Transverse colon (tissue), 4 donors: ENCODE measurements at places on chromosomes 3 and 15.

- H3K27ac ChIP-seq, result no peak overlapping the region
- H3K27me3 ChIP-seq, result peaks cover 6% of the 10 kb centered on the region
- H3K4me3 ChIP-seq, result no peak overlapping the region
Observed at GRCh38 chr15:77031376-77032050, 36.6 kb downstream of the PSTPIP1 start.

DNA sequence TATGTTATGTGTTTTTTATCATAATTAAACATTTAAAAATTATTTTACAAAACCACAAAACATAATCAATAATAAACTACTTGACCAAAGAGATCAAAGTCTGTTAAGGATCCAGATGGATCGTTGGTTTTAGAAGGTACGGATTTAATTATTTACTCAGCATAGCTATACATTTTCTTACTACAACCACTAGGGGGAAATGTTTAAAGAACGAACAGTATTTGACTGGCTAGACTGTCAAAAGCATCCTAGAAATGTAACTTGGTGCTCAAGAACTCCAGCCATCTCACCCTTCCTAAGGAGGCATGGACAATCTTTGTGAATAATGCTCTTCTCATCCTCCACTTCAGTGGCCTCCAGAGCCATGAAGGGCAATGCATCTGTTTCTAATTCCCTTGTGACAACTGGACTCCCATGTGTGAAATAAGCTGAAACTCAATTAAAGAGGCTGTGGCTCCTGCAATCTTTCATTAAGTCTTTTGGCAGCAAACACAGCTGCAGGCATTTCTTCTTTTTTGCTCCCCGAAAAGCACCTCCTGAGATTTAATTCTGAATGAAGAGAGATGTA is 94.7 kb upstream of the TUSC7 start:
- no peaks in the 10 kb centered on the region for H3K36me3 ChIP-seq
- no peak overlapping the region for H3K27ac ChIP-seq
- no peaks in the 10 kb centered on the region for H3K27me3 ChIP-seq
- no peaks in the 10 kb centered on the region for H3K4me1 ChIP-seq
- no peak overlapping the region for H3K4me3 ChIP-seq

DNA sequence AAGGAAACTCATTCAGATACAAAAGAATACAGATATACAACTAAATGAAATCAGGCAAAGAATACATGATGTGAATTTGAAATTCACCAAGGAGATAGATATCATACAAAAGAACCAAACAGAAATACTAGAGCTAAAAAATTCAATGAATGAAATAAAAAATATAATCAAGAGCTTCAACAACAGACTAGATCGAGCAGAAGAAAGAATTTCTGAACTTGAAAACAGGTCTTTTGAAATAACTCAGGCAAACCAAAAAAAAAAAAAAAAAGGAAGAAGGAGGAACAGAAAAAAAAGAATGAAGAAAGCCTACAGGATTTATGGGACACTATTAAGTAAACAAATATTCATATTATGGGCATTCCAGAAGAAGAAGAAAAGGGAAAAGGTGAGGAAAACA is 137.8 kb downstream of the DMXL2 start:
- no peaks in the 10 kb centered on the region for H3K4me1 ChIP-seq
- H3K27ac ChIP-seq, result no peak overlapping the region
- peaks cover 3% of the 10 kb centered on the region for H3K36me3 ChIP-seq
- H3K4me3 ChIP-seq, result no peak overlapping the region
- no peak for DNase-seq

DNA sequence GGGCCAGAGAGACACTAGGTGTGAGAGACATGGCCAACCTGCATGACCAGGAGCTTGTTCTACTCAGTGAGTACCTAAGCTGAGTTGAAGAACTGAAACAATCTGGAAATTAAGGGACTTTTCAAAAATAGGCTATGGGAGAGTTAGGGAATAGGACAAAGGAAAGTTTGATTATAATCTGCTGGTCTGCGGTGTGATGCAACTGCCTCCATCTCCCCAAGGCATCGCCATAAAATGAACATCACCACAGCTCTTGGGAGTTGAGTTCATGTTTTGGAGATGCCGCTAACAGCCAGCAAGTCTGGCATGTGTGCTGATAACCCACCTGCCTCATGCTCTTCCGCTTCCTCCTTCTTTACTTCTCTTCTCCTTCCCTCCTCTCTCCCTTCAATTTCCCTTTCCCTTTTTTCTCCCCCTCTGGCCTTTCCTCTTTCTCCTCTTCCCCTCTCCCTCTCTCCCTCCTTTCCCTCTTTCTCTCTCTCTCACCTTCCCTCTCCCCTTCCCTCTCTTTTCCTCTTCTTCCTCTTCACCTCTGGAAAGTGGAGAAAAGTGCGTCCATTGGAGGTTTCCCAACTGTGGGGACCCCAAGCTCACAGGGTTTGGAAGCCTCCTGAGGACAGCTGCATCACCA is 39.1 kb upstream of the GLCE start:
- no peak overlapping the region for H3K4me3 ChIP-seq
- peaks cover 11% of the 10 kb centered on the region for H3K27me3 ChIP-seq
- DNase-seq, result no peak
- H3K36me3 ChIP-seq, result no peaks in the 10 kb centered on the region
- no peaks in the 10 kb centered on the region for H3K4me1 ChIP-seq

DNA sequence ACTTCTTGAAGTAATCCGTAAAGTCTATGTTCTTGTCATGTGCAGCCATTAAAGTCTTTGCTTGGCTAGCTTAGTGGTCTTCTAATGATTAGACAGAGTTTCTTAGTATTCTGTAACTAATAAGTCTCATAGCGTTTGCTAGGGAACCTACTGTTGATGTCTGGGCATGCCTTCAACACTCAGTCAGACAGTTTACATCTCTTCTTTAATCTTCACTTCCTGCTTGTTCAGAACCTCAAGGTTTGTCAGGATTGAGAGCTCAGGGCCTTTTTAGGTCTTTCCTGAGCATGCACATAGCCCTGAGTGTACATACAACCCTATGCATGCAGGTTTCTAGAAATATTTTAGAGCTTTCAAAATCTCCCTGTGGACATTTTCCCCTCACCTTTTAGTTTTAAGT is 426.3 kb downstream of the AGBL1 start:
- H3K4me3 ChIP-seq, result no peak overlapping the region
- no peaks in the 10 kb centered on the region for H3K4me1 ChIP-seq
- H3K27me3 ChIP-seq, result no peaks in the 10 kb centered on the region
- no peak overlapping the region for H3K27ac ChIP-seq

DNA sequence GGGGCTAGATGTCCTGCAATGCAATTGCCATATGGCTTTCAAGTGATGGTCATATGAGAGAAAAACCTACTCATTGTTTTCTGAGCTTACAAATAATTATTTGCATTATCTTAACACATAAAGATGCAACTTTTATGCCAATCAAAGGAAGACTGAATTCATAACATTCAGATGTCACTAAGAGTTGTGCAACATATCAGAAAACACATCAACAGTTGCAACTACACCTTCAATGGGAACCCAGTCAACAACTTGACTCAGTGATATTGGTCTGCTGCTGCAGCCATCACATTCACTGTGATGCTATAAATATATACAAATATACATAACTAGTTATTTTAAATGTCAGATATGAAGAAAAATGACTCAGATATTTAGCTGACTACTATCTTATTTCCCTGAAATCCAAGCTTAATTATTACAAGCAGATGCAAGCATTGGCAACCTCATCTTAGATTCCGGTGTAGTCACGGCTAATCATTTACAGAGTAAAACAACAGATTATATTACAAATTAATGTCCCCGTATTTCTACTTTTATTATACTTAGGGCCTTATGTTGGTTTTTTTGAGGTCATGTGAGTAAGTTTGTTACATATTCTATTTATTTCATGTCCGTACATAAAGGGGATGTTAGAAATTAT is 23.7 kb downstream of the CNTN3 start:
- no peak overlapping the region for H3K4me3 ChIP-seq
- no peaks in the 10 kb centered on the region for H3K4me1 ChIP-seq
- no peaks in the 10 kb centered on the region for H3K27me3 ChIP-seq
- H3K27ac ChIP-seq, result no peak overlapping the region
- H3K36me3 ChIP-seq, result no peaks in the 10 kb centered on the region

- H3K4me3 ChIP-seq, result no peak overlapping the region
- no peaks in the 10 kb centered on the region for H3K36me3 ChIP-seq
- H3K27me3 ChIP-seq, result no peaks in the 10 kb centered on the region
Observed at GRCh38 chr15:68695061-68695595, 116.3 kb downstream of the CORO2B start.

DNA sequence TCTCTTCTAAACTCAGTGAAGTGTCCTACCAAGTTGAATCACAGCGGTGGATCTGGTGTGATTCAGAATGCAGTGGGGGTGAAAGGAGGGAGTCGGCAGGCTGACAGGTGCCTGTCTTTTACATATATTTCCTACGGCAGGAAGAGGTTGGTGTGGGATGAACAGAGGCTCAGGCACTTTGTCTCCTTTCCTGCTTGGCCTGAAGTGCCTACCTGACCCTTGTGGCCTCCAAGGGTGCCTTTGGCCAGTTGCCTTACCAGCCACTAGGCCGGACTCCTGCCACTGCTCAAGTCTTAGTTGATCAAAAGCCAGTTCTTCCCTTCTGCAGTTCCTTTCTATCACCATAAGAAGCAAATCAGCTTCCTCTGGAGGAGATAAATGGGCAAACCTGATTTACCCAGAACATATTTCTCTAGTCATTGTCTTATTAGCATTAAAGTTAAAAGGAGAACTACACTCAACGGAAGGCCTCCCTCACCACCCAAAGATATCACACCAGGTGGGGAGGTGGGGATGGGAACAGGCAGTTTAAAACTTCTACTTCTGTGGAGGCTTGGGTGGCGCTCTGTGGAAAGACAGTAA is 52.1 kb downstream of the CRTC3 start:
- H3K4me1 ChIP-seq, result peaks cover 3% of the 10 kb centered on the region
- no peaks in the 10 kb centered on the region for H3K27me3 ChIP-seq
- H3K36me3 ChIP-seq, result no peaks in the 10 kb centered on the region
- no peak for DNase-seq
- H3K4me3 ChIP-seq, result no peak overlapping the region
- no peak overlapping the region for H3K27ac ChIP-seq

DNA sequence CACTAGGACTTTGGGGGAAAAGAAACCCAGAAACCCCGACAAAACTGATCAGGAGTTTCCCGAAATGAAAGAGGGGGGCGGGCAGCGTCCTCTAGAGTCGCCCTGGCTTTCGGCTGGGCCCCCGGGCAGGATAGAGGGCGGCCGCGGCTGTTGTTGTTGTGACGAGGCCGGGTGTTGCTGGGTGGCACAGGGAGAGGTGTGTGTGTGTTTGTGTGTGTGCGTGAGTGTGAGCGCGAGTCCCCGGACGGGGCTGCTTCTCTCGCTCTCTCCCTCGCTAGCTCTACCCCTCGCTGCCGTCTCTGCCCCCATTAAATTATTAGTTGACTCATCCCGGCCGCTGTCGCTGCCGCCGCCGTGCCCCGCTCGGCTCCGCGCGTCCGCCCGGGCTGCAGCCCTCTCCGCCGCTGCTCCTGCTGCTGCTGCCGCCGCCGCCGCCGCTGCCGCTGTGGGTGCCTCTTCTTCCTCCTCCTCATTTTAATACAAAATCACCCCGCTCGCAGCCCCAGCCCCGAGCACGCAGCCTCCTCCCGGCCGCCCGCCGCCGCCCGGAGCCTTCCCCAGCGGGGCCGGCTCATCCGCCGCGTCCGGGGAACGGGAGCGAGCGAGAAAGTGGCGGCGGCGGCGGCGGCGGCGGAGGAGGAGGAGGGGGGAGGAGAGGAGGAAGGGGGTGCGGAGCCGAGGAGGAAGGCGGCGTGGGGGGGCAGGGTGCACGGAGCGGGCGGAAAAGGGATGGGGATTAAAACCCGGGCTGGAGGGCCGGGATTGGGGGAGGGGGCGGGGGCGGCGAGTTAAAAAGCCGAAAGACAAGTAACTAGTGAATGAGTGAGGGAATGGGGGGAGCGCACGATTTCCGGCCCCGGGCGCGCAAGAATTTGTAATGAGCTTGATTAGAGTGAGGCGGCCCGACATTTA is at the start of gene SATB1:
TSS of gene SATB1 (minus strand) at position 611 of the 912 bp plus-strand sequence. CDS start 4,372 bp downstream, outside the sequence.
- no peaks in the 10 kb centered on the region for H3K36me3 ChIP-seq
- H3K27ac ChIP-seq, result peak within 1 kb of the TSS; percentile 93
- peak; percentile 87 for DNase-seq
- peaks cover 45% of the 10 kb centered on the region for H3K4me1 ChIP-seq

DNA sequence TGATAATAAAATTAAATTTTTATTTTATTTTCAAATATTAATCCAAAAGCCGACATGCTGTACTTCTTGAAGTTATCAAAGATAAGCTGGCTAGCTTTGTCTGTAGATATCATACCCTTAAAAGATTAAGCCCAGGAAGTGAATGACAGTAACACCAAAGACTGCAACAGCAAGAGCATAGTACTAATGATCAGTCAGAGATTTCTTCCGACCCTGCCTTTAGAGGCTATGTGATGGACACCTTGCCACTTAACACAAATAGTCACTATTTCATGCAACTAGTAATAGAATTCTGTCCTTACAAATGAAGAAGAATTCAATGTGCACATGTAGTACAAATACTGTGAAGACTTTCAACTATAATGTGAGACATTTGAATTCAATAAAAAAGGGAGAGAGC is 9.3 kb upstream of the MBNL1 start:
- H3K4me1 ChIP-seq, result peaks cover 54% of the 10 kb centered on the region
- H3K4me3 ChIP-seq, result no peak overlapping the region
- no peaks in the 10 kb centered on the region for H3K27me3 ChIP-seq
- DNase-seq, result no peak
- H3K27ac ChIP-seq, result peak overlapping the region; percentile 68

GRCh38 chr15:89074402-89075012 is 13.7 kb upstream of the ABHD2 start:
- no peak for DNase-seq
- H3K4me3 ChIP-seq, result no peak overlapping the region
- H3K27ac ChIP-seq, result no peak overlapping the region
- no peaks in the 10 kb centered on the region for H3K4me1 ChIP-seq
- no peaks in the 10 kb centered on the region for H3K27me3 ChIP-seq
- no peaks in the 10 kb centered on the region for H3K36me3 ChIP-seq

DNA sequence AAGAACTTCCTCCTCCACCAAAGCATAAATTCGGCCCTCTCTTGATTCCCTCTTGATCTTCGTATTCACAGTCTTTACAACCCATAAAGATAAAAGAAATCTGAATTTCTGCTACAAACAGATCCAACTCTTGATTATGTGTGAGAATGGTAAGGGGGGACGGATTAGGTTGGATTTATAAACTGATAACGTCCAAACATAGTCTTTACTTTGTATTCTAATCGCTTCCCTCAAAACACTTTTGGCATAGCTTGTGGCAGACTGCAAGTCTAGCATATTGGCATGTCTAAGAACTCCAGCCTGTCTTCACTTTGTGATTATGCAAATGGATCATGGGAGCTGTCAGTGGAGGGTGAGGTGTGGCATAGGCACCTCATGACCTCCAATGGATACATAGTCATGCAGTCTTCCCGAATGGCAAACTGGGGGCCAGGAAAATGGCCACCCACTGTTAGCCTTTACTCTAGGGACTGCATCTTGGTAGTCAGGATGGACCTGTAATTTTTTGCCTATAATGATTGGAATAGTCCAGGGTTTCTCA is 24.3 kb upstream of the GPR171 start:
- no peak overlapping the region for H3K27ac ChIP-seq
- DNase-seq, result no peak
- peaks cover 39% of the 10 kb centered on the region for H3K4me1 ChIP-seq

DNA sequence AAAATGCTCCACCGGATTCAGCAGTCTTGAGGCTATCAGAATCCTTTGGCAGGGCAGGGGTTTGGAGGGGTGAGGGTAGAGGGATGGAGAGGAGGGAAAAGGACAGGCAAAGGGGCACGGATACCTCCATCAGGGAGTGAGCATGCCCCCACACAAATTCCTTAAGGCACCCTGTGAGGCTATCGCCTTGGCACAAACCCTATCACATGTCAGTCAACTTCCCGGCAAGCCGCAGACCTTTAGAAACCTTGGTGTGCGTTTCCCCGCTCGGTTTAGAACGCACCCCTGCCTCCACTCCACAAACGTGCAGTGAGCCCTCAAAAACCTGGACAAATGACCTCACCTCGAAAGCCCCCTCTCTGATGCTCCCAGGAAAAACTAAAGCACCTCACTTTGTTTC is 422 bp upstream of the SETMAR start:
- no peaks in the 10 kb centered on the region for H3K27me3 ChIP-seq
- no peaks in the 10 kb centered on the region for H3K36me3 ChIP-seq
- peaks cover 26% of the 10 kb centered on the region for H3K4me1 ChIP-seq
- DNase-seq, result no peak
- peak overlapping the region; percentile 94 for H3K27ac ChIP-seq
